ENCODE measurements at places on chromosomes 1 and 21.

- DNase-seq, result no peak
Measured at GRCh38 chr1:214918745-214919144, 163.8 kb upstream of the KCNK2 start.

DNA sequence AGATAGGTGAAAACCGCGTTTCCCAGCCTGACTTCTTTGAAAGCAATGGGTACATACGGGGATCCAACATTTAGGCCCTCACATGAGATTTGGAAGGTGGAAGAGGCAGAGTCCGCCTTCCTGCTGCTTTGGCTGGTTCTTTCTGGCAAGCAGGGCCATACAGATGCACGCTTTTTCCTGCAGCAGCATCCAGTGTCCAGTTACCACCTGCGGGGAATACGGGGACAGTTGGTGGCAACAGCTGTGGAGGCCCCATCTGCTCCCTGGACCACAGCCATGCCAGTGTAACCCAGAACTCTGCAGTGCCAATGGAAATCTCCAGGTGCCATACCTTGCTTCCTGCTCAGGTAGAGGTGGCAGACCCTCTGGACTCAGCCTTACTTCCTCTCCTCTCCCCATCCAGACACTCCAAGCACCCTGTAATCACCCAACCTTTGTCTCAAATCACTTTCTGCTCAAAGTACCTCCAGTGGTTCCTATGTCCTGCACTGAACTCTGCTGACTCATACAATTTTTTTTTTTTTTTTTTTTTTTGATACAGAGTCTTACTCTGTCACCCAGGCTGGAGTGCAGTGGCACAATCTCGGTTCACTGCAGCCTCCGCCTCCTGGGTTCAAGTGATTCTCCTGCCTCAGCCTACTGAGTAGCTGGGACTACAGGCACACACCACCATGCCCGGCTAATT, 68.3 kb downstream of the SLC16A1 start:
- DNase-seq, result no peak

DNA sequence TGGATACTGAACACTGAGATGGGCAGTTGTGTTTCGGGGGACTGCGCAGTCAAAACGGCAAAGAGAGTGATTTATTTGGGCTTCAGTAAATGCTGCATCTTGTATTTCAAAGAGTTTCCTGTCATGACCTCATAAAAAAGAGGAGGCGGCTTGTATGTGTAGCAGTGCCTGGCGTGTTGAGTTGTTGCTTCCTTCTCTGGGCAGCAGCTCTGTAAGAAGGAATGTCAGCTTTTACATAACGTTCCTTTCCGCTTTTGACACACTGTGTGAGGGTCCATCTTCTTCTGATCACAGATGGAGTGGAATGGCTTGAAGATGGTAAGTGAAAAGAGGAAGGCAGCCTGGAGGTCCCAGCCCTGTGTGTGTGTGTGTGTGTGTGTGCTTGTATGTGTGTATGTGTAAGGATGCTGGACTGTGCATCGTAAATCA, 941 bp downstream of the ELAVL4 start:
- DNase-seq, result no peak

GRCh38 chr1:2526824-2527555, 594 bp upstream of the PANK4 start:
- DNase-seq, result no peak

- no peak for DNase-seq
Measured at GRCh38 chr1:82799261-82799660, 998.5 kb downstream of the ADGRL2 start.

DNA sequence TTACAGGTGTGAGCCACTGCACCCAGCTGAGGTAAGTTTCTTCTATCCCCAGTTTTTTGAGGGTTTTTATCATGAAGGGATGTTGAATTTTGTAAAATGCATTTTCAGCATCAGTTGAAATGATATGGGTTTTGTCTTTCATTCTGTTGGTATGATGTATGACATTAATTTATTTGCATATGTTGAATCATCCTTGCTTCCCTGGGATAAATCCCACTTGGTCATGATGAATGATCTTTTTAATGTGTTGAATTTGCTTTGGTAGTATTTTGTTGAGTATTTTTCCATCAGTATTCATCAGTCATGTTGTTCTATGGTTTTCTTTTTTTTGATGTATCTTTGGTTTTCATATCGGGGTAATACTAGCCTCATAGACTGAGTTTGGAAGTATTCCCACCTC, 141.0 kb downstream of the RPS6KC1 start:
- no peak for DNase-seq

- DNase-seq, result no peak
Measured at GRCh38 chr1:32696041-32696440, 6.5 kb downstream of the SYNC start.
